NCI-H146 (cell line): ENCODE measurements at places on chromosomes 11 and 22.

- DNase-seq, result no peak
Observed at GRCh38 chr11:32198053-32198452, 107.2 kb downstream of the RCN1 start.

DNA sequence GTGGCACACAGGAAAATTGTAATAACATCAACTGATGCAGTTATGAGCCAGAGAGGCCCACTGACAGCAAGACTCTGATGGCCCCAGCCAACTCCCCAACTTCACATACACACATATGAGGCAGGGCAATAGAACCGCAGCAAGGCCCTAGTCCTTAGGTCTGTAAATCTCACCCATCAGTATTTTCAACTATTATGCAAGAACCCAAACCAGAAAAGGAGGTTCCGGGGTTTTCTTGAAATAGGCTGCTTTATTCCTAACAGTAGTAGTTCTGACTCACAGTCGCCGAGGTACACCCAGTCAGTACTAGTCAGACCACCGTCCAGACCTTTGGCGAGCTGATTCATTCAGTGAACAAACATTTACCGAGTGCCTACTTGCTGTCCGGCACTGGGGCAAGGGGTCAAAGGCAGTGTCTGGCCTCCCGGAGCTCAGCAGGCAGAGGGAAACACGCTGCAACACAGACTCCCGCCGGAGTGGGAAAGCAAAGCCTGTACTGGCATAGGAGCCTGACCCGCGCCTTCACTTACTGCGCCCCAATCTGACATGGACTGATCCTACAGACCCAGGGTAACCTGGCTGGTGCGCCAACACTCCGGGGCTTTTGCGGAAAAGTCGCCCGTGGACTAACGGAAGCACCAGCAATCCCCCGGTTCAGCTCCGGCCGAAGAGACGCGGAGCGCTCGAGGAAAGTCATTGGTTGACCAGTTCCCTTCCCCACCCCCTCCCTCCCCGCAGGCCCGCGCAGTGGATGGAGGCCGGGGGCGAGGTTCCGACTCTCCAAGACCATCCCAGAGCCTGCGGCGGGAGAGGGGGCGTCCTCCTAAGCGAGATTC lies 1.3 kb downstream of the PLEKHA7 start:
- peak; percentile 56 for DNase-seq

DNA sequence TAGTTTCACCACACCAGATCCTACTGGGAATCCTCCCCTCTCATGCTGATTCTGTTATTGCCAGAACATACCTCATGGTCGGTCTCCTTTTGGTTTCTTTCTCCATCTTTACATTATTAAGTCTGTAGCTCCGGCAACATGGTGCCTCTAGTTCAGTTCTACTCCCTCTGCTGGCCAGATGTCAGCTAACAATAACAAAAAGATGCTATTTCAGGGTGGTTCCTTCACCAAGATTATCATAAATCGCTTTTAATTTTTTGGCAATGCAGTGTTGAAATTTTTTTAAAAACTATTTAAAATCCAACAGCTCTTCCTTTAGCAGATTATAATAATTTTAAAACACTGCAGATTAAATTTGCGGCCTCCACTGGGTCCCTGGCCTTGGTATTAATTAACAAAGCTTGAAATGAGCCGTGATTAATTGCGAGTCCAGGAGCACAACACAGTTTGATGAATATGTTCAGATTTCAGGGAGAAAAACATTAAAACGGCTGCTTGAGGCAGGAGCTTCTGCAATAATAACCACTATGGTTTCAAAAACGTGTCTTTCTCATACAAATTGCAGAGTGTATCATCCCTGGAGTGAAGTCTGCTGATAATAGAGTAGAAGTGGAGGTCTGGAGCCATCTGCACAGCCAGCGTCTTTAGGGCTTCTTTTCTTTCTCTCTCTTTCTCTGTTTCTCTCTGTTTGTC lies 492.9 kb upstream of the KIRREL3 start:
- DNase-seq, result peak; percentile 68

DNA sequence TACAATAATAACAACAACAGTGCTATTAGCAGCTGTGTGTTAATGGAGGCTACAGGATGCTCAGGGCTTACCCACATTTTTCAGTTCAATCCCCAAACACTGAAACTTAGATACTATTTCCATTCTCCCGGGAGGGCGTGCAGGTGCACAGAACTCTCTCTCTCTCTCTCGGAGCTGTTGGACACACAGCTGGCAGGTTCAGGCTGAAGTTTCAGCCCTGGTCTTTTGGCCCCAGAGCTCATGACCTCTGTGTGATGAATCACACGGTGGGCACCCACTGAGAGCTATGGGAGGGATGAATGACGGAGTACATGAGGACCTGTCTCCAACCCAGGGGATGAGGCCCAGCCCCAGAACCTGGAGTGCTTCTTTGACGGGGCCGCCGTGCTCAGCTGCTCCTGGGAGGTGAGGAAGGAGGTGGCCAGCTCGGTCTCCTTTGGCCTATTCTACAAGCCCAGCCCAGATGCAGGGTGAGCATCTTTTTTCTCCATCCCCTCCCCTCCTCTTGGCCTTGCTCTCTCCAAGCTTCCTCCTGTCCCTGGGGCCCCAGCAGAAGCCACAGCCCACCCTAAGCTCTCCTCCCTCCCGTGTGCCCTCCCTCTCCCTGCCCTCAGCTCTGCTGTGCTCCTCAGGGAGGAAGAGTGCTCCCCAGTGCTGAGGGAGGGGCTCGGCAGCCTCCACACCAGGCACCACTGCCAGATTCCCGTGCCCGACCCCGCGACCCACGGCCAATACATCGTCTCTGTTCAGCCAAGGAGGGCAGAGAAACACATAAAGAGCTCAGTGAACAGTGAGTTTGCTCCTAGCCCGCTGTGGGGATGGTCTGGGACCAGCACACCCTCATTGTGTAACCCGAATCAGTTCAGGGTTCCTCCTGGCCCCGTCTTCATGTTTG lies 16.9 kb downstream of the CSF2RB start:
- DNase-seq, result no peak

DNA sequence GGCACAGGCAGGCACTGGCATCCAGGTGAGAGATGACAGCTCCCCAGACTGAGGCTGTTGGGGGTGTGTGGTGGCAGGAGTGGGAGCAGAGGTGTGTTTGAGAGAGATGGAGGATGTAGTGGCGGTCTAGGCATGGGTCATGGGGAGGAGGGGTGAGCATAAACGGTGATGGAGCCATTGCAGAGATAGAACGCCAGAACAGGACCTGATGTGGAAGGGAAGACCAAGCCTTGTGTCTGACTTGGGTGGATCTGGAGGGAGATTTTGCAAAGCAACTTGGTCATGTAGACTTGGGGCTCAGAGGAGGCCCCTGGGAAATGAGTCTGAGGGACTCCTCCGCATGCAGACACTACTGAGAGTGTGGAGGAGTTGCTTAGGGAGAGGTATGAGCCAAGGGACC lies 50.0 kb upstream of the CLDN5 start:
- no peak for DNase-seq

- no peak for DNase-seq
Observed at GRCh38 chr22:46230262-46230901, 19.7 kb downstream of the CDPF1 start.

- no peak for DNase-seq
Observed at GRCh38 chr11:134639586-134640330, 227.7 kb upstream of the B3GAT1 start.

DNA sequence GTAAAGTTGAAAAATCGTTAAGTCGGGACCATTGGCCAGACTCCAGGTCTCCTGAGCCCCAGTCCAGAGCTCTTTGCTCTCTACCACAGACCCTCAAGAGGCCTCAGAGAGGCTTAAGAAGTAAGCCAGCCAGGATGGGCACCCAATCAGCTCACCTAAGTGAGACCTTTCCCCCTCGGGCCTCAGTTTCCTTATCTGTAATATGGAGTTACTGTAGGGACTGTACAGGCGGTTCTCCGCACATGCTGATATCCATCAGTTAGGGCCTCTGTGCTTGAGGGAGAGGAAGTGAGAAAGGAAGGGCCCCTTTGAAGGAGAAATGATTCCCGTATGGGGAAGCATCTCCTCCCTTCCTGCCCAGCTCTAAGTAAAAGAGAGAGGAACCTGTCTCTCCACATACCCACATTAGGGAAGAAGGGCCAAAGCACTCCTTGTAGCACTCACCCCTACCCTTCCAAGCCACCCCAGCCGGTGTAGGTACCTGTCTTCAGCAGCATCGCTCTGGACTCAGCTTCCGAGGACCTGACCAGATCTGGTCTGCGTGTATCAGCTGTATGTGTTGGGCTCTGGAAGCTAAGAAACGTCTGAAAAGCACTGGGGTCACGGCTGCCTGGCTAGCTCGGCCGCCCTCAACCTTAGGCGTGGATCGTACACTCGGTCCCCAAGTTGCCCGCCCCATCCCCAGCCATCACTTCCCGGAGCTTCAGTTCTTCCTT lies 653 bp downstream of the NAGA start:
- DNase-seq, result peak; percentile 32

DNA sequence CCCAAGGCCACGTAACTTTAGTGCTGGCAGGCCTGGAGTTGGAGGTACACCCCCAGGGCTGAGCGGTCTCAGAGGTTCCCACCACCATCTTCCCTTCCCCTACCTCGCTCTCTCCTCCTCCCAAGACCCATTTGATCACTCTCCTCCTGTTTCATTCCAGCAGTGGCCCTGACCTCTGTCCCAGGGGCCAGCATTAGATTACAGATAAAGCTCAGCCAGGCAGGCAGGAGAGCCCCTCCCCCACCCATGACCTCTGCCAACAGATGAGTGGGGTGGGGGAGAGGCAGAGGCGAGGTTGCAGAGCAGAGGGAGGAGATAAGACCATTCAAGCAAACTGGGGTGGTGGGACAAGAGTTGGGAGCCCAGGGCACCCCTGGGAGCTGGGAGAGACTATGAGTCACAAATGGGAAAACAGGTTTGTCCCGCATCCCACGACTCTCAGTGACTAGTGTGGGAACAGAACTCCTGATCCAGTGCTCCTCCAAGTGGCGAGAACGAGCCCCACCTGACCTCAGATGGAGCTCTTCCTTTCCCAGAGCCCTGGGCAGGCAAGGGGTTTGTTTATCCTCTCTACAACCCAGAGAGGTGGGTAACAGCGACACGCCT lies 367.9 kb downstream of the MN1 start:
- DNase-seq, result no peak

DNA sequence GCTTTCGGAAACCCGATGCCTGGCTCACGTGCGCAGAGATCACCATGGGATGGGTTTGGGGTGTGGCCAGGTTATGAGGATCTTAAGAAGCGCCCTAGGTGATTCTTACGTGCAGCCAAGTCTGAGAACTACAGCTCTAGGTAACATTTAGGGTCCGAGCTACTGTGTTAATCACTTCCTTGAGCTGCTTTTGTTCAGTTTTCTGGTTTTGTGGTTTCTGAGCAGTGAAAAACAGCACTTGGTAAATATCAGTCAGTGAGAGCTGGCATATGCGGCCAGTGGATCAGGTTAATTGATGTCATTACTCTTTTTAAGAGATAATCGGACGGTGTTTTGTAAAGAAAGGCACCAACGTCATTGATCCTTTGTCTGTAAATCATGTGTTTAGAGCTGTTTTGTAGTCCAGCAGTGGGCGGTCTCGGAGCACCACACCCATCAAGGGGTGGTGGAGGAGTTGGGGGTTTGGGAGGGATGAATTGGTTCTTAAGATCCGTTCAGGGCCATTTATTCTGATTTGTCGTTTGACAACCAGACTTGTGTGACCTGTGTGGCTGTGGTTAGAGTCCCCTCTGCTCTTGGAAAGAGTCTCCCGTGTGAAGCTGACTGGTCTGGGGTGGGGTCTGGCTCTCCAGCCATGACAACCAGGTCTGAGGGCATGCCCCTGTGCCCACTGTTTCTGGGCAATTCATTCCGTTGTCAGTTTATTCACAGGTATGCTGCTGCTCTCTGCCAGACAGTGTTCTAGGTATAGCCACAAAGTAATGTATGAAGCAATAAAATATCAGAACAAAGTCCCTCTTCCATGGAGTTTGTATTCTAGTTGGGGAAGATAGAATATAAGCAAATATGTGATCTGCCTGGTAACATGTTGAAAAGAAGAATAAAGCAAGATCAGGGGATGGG lies 61.9 kb upstream of the SORL1-AS1 start:
- DNase-seq, result peak; percentile 97

DNA sequence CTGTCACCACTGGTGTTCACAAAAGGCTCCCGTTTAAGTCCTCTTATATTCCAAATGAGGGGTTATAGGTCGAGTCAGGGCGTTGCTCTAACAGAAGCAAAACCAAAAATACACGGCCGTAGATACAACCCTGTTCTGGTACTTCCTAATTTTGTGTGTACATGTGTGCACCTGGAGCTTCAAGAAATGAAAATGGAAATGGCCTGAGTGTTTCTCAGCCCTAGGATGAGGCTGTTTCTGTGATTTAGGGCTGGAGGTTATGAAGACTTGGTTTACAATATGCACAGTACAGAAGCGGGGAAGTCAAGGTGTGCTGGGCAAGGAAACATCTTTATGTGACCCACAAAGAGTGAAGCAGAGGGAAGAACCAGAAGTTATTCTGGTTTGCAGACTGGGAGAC lies 110.4 kb upstream of the OR4B1 start:
- no peak for DNase-seq

DNA sequence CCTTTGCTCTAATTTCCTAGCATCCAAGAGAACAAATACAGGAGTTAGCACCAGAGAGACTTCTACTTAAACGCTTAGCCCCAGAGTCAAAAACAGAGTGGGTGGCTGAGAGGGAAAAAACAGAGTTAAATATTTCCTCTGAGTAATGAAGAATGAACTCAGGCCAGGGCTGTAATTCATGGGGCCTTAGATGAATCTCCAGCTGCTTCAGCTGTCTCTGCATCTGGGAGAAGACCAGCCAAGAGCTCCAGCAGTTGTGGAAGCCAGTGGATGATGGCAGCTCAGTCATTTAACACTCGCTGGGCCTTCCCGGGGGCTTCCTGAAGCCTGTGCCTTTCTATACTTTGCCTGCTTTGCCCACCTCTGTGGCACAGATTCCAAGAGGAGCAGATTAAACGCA lies 5.7 kb upstream of the ADAMTS15 start:
- DNase-seq, result no peak

GRCh38 chr22:19880786-19881569 lies 26.3 kb upstream of the GNB1L start:
- DNase-seq, result no peak

DNA sequence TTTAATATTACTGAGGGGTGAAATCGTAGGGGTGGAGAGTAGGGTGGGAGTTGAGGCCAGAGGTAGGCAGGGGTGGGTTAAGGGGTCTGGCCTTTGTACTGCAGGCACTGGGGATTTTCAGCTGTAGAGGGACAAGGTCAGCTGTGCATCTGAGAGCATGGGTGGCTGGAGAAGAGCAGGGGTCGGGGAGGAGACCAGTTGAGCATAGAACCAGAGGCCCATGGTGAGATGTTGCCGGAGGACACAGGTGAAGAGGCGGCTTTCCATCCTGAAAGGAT lies 12.1 kb upstream of the CELSR1 start:
- DNase-seq, result no peak

DNA sequence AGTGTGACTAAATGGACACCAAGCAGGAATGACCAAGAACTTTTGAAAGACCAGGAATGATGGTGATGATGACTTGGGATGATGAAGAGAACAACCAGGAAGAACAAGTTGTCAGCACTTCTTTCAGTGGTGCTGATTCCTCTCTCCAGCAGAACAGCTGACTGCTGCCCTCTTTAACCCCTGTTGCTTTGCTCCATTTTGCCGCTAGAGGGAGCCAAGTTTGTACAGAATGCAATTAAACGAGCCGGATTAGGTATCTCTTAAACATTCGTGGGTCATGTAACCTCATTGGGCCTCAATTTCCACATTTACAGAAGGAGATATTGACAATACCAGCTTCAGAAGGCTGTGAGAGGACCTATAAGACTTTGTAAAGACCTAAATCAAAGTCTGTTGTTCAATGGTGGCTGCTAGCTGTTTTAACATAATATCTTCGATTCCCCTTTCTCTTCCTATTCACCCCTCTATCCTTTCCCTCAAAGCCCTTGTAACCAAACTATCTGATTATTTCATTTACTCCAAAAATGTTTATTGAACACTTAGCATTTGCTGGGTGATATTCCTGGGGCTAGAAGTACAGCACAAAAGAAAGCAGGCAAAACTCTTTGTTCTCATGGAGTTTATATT lies 1.9 kb downstream of the OR4S1 start:
- DNase-seq, result peak; percentile 37
